Fibroblast of lung (primary cell): ENCODE measurements at places on chromosomes 4 and X.
A peak's percentile ranks its signal among the peaks of the same experiment; 100 is the strongest.

- peak; percentile 9 for DNase-seq
Observed at GRCh38 chr4:108570993-108571569, 49.3 kb upstream of the RPL34 start.

GRCh38 chrX:70592091-70592490 is 147.5 kb downstream of the DLG3 start:
- DNase-seq, result peak; percentile 55

- peak; percentile 41 for DNase-seq
Observed at GRCh38 chr4:83581411-83582288, 45.7 kb downstream of the GPAT3 start.

DNA sequence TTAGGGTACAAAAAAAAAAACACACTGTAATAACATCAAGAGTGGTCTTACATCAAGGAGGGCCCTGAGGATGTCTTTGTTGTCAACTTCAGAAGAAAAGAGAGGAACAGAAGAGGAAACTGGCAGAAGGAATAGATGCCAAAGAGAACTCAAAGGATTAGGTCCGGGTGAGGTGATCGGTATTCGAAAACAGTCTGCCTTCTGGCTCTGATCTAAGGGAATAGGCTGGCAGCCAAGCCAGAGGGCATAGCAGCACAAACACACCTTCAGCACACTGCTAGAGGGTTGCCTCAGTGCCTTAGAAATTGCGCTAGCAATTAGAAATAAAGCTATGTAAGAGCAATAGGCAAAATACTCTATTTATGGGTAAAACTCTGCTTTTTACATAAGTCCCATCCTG is 91.4 kb upstream of the TTC29 start:
- no peak for DNase-seq

DNA sequence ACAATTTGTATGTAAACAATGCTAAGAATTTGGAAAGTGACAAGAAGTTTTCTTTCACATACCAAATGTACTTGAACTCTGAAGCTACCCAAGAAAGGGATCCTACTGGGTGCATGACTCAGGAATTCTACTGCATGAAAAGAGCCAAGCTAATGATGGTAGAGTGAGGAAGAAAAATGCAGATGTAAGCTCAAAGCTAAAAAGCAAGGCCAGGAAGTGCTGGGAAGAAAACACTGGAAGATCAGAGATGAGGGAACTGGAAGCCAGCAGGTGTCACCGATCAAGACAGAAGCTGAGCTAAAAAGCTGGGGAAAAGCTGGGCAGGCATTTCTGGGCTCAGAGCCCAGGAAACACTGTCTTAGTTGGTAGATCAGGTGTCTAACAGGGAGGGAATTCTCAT is 449.1 kb downstream of the NKX6-1 start:
- DNase-seq, result no peak

- DNase-seq, result no peak
Observed at GRCh38 chr4:68110441-68110840, 19.2 kb downstream of the TMPRSS11F start.

GRCh38 chr4:1416948-1417260 is 10.7 kb upstream of the NKX1-1 start:
- no peak for DNase-seq

- no peak for DNase-seq
Observed at GRCh38 chr4:177185151-177185550, 124.5 kb upstream of the NEIL3 start.

- no peak for DNase-seq
Observed at GRCh38 chr4:159237975-159238374, 135.1 kb downstream of the RAPGEF2 start.

DNA sequence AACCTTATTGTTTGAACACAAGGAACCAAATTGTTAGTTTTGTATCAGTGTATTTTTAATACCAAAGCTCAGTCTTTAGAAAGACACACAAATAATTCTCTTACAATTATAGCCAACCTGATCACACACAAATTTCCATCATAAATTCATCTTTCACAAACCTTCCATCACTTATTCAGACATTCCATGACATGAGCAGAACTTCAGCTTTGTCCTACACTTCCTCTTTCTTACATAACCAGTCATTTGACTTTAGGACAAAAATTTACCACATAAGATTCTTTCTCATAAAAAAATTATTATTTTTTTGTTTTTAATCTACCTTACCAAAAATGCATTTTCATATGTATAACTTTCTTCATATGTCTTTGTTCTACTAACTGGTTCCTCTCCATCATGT is 312.2 kb downstream of the GALNTL6 start:
- no peak for DNase-seq

DNA sequence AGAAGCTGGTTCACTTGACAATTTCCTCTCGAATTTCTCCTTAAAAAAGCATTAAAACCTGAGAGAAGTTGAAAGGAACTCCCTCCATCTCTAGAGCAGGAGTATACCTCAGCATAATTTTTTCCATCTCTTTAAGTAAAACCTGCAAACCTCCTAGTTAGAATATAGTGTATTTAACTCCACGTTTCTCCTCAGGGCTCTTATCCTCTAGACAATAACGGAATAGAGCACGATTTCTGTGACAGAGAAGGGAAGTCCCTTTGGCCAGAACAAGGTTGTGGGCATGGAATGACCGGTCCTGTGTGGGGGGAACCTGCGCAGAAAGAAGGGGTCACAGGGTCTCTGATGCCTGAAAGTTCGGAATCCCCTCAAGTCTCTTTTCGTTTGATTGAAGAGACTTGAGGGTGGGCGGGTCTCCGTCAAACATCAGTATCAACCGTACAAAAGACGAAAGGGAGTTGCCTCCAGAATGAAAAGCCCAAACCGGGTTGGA is 697 bp downstream of the ZNF280C start:
- no peak for DNase-seq

- DNase-seq, result peak; percentile 26
Observed at GRCh38 chrX:42094218-42094617, 170.9 kb upstream of the CASK start.

DNA sequence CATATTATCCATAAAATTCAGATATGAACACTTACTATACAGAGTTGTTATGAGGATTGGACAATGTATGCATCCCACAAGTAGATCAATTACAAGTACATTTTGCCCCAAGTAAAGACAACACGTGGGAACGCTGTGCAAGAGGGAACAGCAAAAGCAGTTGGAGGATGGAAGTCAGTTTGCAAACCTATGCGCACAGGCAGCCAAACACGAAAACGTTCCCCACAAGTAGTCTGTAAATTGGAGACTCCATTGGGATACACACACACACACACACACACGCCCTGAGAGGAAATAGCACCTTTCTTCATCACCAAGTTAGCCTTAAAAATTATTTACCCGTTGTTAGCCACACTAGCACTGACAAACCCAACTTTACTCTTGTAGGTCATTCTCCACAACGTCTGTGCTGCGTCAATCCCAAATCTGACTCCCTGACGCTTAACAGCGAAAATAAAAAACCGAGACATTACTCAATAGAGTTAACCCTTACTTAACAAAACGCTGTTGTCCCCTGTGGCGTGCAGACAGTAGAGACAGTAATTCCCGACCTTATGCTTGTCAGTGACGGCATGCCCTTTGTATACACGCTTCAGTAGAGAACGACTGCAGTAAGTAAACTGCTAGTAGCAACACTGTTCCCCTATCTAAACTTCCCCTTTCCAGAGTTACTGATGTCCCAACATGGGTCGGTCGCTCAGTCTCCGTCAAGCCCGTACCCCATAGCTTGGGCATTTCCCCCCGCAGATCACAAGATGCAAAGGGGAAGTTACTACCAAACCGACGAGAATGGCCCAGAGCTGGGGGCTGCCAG is 730 bp downstream of the MANBA start:
- DNase-seq, result peak; percentile 62

GRCh38 chr4:13523105-13523477 is 21.2 kb downstream of the NKX3-2 start:
- DNase-seq, result no peak

DNA sequence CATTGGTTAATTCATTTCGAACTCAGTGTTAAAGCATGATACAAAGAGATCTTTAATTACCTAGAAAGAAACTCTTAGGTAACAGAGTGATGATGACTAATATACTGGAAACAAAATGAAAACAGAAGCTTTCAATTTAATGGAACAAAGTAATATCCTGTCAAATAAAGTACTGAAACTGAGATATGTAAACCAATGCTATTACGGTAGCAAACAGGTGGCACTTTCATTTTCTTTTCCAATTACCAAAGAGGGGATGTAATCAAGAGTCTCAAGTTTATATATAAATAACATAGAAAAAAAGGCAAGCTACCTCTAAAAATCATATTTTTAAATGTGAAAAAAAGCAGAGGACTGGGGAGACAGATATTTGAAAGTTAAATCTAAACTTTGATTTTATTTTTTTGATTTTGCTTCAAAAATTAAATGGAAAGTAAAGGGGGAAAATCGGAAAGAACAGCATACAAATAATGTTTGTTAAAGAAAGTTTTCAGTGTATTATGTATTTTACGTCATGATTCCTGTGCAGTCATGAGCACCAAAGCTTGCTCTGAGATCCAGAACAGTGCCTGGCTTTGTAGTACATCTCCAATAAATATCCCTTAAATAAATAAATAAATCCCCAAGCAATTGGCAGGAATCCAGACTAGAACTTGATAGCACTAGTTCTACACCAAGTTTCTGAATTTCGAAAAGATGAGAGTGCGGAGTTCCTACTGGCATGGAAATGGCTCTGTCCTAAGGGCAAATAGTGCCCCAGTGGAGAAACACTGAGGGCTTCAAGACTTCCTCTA is 25.0 kb upstream of the RAPGEF2 start:
- DNase-seq, result peak; percentile 60

DNA sequence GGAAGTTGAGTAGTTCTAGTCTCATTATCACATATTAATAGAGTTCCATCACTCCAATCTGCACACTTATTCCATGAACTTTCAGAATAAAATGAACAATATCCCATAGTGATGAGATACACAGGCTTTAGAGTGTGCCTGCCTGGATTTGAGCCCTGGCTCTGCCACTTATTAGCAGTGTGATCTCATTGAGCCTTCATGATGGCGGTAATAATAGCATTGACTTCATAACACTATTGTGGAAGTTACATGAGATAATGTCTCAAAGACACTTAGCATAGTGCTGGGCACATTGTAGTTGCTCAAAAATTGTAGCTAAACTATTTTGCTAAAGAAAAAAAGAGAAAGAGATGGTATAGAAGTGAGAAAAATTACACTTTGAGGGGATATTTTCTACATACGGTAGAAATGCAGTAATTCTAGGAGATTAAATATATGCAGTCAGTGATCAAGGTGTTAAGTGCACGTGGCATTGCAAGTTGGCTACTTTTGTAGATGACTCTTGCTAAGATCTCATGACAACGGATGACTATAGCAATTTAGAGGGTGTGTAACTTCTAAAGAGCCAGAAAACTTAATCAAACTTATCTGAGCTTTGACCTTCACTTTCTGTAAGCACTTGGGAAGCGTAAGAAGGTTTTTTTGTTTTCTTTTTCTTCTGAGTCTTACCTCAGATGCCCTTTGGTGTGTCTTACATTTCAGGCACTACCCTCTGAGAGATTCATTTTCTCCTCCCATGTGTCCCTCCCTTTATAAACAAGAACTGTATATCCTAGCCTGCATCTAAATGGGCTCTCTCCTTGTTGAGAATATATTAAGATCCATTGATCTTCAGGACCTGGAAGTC is 380.6 kb upstream of the NR3C2 start:
- DNase-seq, result no peak

DNA sequence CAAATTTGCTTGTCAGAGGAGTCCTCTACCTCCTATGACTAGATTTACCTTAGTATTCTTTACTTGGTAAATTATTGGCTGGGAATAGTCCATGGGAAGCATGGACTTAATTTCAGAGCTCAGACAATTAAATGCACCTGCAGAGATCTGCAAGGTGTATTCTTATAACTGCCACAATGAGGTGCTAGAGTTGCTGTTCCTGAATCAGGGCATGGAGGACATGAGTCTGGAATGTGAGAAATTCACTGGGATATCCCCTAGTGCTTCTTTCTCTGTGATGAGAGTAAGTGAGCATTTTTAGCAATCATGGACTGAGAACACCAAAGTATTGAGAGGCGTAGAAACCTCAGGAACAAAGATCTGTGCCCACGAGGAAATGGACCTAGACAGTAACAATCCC is 32.9 kb upstream of the GRID2 start:
- no peak for DNase-seq

DNA sequence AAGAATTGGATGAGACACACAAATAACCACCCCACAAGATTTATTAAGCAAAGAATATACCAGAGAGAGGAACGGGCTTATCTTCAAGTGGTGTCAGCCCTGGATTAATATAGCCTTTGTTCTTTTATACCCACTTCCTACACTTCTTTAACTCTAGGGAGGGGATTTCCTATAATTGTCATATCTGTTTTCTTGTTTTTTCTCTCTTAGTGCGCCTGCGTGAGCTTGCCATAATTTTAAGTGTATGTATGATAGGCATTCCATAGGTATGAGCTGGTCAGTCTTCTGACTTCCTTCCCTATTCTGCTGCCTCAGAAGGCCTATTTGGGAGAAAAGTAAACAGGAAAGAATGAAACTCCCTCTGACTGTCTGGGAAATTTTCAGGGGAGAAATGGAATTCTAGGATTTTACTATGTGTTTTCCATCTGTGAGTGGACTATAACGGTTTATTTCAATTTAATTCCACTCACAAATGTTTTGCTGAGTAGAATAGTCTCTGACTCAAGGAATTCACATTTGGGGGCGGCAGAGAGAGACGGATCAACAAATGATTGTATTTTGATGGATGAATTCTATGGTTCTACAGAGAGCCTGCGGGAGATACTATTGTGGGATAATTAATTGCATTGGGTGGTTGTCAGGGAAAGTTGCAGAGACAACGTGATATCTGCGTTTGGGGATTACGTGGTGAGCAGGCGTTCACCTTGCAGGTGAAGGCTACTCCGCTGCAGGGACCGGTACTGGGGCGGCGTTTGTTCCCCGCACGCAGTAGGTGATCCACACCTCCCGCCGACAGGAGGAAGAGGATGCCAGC is 626 bp upstream of the CEP135 start:
- DNase-seq, result peak; percentile 95

DNA sequence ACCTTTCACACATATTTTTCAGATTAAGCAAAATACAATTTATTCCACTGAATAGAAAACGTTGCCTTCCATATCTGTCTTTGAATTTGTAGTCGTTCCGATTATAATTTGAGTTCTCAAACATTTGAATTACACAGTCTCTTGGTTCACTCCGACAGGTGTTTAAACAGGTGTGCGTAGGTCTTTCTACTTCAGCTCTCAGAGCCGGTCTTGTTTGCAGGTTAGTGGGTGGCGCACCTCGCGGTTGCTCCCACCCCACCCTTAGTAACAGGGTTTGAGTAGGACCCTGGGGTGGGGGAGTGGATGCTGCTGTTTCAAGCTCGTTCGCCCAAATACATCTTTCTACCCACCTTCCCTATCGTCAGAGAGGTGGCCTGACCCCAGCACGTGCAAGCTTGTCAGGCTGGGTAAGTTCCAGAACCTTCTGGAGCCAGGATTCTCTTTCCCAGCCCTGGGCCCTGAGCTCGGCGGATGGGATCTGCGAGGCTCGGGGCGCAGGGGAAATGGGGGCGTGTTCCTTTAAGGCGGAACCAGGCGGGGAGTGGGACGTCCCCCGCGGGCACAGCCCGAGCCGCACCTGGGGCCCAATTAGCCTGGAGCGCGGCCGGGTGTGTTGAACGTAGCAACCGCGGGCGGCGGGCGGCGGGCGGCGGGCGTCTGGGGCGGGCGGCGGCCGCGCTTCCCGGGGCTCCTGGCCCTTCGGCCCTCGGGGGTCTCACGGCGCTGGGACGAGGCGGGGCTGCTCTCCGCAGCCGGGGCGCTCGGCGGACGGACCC is at the start of gene FAM149A:
FAM149A (plus strand) TSS at position 591 of the 776 bp plus-strand sequence.
- DNase-seq, result peak; percentile 6
